Neural crest cell (in vitro differentiated cells): ENCODE measurements at places on chromosomes 1 and 21.

DNA sequence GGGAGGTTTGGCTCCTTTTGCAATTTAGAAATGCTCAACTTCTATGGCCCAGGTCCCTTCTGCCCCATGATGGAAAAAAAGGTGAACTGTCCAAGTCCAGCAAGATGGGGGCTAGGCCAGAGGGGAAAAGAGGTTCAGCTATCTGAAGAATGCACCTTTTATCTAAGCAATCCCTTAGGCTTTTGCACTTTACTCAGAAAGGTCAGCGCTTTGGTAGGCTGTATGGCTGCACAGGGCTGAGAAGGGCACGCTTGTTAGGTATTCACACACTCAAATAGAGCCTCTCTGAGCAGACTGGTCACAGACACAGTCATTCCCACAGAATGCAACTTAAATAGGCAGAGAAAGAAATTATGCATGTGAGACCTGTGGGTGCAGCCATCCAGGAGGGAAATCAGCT, 31.0 kb downstream of the KANK4 start:
- DNase-seq: no peak
- peaks cover 72% of the 10 kb centered on the region for H3K4me1 ChIP-seq
- peak overlapping the region; percentile 91 for H3K27ac ChIP-seq

DNA sequence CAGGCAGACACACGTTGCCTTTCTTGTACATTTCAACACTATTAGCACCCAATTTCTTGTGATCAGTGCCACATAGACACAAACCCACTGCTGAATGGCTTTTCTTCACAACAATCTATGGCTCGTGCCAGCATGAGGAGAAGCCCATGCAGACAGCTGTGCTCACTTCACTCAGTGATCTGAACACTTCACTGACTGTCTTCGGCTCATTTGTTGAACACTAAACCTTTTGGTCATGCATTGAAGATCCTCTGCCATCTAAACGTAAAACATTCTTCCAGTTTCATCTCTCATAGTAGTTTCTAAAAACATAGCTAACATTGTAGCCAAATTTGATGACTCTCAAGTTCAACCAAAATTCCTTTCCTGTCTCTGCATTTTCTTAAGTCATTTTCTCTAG, 331.0 kb upstream of the ZP4 start:
- H3K27me3 ChIP-seq: no peaks in the 10 kb centered on the region
- H3K4me3 ChIP-seq: no peak overlapping the region
- no peak for DNase-seq
- H3K4me1 ChIP-seq: no peaks in the 10 kb centered on the region
- no peaks in the 10 kb centered on the region for H3K36me3 ChIP-seq

DNA sequence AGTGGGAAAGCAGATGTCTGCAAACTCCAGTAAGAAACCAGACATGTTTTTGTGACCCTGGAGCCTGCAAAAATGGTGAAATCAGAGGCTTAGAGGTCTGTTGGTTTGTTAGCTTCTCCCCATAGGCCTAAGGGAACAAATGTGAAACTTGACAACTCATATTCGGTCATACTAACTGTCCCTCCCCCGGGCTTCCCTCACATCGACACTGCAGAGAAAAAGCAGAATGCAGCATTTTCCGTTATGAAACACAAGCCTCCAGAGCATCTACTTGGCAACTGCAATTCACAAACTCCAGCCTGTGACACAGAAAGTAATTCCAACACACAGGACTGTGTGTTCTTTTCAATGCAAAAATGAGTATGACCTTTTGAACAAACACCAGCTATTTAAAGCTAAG, 3.7 kb downstream of the KCNA2 start:
- DNase-seq: no peak
- no peaks in the 10 kb centered on the region for H3K36me3 ChIP-seq
- peaks cover 22% of the 10 kb centered on the region for H3K27me3 ChIP-seq
- H3K27ac ChIP-seq: no peak overlapping the region
- H3K4me1 ChIP-seq: peaks cover 15% of the 10 kb centered on the region

GRCh38 chr1:162916407-162916806, 55.4 kb upstream of the CCDC190 start:
- no peak for DNase-seq
- H3K4me1 ChIP-seq: no peaks in the 10 kb centered on the region
- peaks cover 4% of the 10 kb centered on the region for H3K27me3 ChIP-seq

- peak overlapping the region; percentile 77 for H3K4me3 ChIP-seq
- peaks cover 3% of the 10 kb centered on the region for H3K4me1 ChIP-seq
- DNase-seq: peak; percentile 1
- no peak overlapping the region for H3K27ac ChIP-seq
- H3K36me3 ChIP-seq: no peaks in the 10 kb centered on the region
Measured at GRCh38 chr1:99003581-99004253, 944 bp downstream of the PLPPR5 start.

- peaks cover 63% of the 10 kb centered on the region for H3K4me1 ChIP-seq
- H3K4me3 ChIP-seq: peak overlapping the region; percentile 43
- H3K36me3 ChIP-seq: no peaks in the 10 kb centered on the region
- H3K27ac ChIP-seq: peak overlapping the region; percentile 70
Measured at GRCh38 chr1:24743404-24744211, 1.6 kb upstream of the CLIC4 start.

DNA sequence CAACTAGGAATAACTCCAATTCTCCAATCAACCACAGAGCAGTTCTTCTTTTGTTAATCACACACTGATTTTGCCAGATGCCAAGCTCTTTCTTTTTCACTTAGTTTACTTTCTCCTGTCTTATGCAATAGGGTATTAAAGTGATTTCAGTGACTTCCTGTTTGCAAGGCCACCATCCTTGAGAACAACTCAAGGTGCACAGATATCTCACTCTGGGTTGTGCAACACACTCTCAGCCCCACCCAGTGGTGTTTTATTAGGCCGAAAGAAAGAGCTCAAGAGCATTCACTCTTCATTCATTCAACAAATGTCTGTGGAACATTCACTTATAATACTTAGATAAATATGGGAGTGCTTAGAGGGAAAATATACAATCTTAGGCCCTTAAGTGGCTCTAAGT, 352.5 kb downstream of the ZNF326 start:
- no peak overlapping the region for H3K27ac ChIP-seq
- no peak overlapping the region for H3K4me3 ChIP-seq
- no peaks in the 10 kb centered on the region for H3K27me3 ChIP-seq
- no peak for DNase-seq
- no peaks in the 10 kb centered on the region for H3K4me1 ChIP-seq
- no peaks in the 10 kb centered on the region for H3K36me3 ChIP-seq

DNA sequence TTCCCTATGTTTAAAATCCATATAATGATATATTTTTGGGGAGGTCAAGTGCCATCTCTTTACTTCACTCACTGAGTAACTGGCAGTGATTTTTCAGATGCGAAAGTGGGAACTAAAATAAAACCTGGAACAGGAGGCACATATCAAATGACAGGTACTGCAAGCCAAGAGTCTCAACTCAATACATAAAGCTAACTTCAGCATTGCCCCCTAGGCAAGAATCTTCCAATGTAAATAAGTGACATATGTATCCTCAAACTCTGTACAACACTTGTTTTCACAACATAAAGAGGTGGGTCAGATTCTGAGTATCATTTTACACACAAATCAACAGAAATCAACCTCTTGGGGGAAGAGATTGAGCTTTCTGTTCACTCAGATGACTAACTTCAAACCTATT, 18.1 kb downstream of the DCAF8 start:
- H3K36me3 ChIP-seq: no peaks in the 10 kb centered on the region
- no peaks in the 10 kb centered on the region for H3K27me3 ChIP-seq

GRCh38 chr1:109598655-109599054, 20.8 kb downstream of the GNAT2 start:
- no peaks in the 10 kb centered on the region for H3K4me1 ChIP-seq
- H3K27ac ChIP-seq: no peak overlapping the region
- no peaks in the 10 kb centered on the region for H3K27me3 ChIP-seq
- no peak for DNase-seq
- H3K36me3 ChIP-seq: peaks cover 10% of the 10 kb centered on the region

GRCh38 chr1:32521165-32521564, 18.1 kb upstream of the ZBTB8A start:
- DNase-seq: no peak

DNA sequence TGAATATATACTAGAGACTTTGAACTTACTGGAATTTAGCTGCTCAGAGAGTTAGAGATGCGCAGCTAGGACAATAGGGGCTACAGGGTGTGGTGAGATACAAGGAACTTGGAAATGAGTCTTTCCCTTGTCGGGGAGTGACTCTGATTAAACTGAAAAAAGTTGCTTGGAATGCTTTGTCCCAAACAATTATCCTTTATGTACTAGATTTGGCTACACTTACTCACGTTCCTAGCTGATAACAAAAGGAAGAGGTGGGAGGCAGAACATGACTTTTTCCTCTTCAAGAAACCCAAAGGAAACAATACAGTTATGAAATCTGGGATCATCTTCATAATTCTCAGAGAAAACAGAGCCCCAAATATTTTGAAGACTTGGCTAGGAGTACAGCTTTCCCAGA, 6.9 kb upstream of the CGN start:
- no peak overlapping the region for H3K4me3 ChIP-seq
- peaks cover 20% of the 10 kb centered on the region for H3K4me1 ChIP-seq
- H3K36me3 ChIP-seq: no peaks in the 10 kb centered on the region
- no peak overlapping the region for H3K27ac ChIP-seq
- no peak for DNase-seq

GRCh38 chr1:33943978-33944377, 80.1 kb downstream of the HMGB4 start:
- DNase-seq: no peak
- H3K36me3 ChIP-seq: no peaks in the 10 kb centered on the region
- no peak overlapping the region for H3K4me3 ChIP-seq
- H3K4me1 ChIP-seq: no peaks in the 10 kb centered on the region
- H3K27me3 ChIP-seq: no peaks in the 10 kb centered on the region
- H3K27ac ChIP-seq: no peak overlapping the region

DNA sequence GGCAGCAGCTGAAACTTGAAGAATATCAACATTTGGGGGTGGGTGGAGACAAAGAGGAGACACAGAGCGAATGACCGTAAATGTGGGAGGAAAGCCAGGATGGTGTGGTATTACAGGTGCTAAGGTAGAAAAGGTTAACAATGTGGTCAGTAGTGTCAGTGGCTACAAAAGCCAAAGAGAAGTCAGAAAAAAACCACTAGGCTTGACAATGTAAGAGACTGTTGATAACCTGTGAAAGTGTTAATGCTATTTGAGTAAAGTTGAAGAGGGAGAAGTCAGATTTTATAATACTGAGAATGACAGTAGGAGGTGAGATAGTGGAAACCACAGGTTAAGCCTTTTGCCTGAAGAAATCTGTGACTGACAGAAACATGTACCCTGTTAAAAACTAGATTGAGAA, 120.8 kb downstream of the CLEC20A start:
- DNase-seq: no peak
- H3K4me3 ChIP-seq: no peak overlapping the region
- H3K27ac ChIP-seq: no peak overlapping the region
- no peaks in the 10 kb centered on the region for H3K27me3 ChIP-seq
- H3K4me1 ChIP-seq: peaks cover 4% of the 10 kb centered on the region
- H3K36me3 ChIP-seq: peaks cover 2% of the 10 kb centered on the region

DNA sequence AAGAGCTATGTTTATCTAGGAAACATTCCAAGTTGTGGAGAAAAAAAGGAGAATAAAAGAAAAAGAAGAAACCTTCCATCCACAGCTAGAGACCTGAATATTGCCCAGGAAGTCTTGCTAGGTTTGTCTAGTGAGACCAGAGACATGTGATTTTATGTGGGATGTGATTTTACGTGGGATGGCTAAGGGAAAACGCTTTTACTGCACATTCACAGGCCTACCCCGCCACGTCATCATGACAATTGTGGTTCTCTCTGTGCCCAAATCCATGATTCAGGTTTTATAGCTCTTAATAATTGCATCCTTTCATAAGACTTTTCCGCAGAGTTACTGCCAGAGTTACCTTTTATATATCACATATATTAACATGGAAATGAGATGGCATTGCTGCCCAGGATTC, 86.4 kb upstream of the SSX2IP start:
- H3K4me3 ChIP-seq: no peak overlapping the region
- no peak overlapping the region for H3K27ac ChIP-seq
- no peaks in the 10 kb centered on the region for H3K27me3 ChIP-seq
- DNase-seq: no peak
- H3K4me1 ChIP-seq: peaks cover 3% of the 10 kb centered on the region
- H3K36me3 ChIP-seq: no peaks in the 10 kb centered on the region

GRCh38 chr1:115168026-115168425, 78.7 kb upstream of the TSPAN2 start:
- H3K27ac ChIP-seq: no peak overlapping the region
- H3K4me3 ChIP-seq: no peak overlapping the region
- H3K27me3 ChIP-seq: no peaks in the 10 kb centered on the region
- H3K36me3 ChIP-seq: no peaks in the 10 kb centered on the region
- DNase-seq: no peak

- no peaks in the 10 kb centered on the region for H3K27me3 ChIP-seq
- DNase-seq: no peak
- no peak overlapping the region for H3K27ac ChIP-seq
- no peaks in the 10 kb centered on the region for H3K4me1 ChIP-seq
- no peak overlapping the region for H3K4me3 ChIP-seq
Measured at GRCh38 chr1:100928128-100928527, 32.2 kb downstream of the SLC30A7 start.

- peaks cover 17% of the 10 kb centered on the region for H3K4me1 ChIP-seq
- H3K36me3 ChIP-seq: peaks cover 6% of the 10 kb centered on the region
- DNase-seq: no peak
- peaks cover 60% of the 10 kb centered on the region for H3K27me3 ChIP-seq
- H3K27ac ChIP-seq: no peak overlapping the region
Measured at GRCh38 chr1:161260376-161261260, 2.1 kb downstream of the PCP4L1 start.
